ENCODE measurements at places on chromosomes 2 and 18.

DNA sequence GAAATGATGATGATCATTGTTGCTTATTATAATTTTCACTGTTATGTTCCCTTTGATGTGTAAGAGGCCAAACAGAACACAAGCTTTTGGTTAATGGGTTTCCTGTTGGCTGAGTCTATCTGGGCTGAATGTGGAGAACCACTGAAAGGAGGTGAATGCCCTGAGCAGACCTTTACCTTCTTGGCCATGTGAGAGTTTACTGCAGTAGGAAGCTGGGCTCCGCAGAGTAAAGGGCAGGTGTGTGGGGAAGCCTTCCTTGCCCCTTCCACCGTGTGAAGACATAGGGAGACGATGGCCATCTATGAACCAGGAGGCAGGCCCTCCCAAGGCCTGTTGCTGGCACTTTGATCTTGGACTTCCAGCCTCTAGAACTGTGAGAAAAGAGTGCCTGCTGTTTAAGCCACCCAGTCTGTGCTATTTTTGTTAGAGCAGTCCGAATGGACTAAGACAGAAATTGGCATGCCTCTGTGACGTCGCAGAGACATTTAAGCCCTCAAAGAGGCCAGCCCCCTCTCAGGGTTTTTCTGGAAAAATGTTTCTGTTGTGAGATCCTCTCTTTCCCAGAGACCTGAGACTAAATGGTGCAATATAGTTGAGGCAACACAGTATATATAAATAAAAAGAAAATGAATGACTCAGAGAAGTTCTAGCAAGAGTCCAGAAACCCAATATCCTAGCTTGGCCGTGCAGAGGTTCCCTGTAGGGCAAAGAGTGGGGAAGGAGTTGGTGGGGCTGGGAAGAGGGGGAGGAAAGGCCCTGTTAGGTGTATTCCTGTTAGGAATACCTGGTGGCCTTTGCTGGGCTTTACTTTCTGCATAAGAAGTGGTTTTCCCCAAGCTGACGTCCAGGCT is 121.9 kb upstream of the LGALSL start:
- DNase-seq, result no peak

GRCh38 chr18:12315911-12316310 is 7.9 kb downstream of the TUBB6 start:
- no peak for DNase-seq

DNA sequence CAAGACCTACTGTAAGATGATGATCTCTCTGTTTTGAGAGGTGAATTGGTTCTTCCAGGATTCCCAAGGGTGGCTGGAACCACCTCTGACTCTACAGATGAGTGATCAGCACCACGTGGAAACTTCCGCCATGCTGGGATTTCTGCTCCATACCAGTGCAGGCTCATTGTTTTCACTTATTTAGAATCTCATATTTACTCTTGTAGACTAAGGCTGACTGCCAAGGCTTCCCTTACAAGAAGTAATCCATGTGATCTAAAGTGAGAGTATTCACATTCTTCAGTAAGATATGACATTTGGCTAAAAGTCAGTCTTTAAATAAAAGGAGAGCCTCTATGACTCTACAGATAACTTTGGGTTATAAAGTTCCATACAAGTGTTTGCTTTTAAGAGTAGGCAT is 322.9 kb upstream of the RAB12 start:
- DNase-seq, result no peak

DNA sequence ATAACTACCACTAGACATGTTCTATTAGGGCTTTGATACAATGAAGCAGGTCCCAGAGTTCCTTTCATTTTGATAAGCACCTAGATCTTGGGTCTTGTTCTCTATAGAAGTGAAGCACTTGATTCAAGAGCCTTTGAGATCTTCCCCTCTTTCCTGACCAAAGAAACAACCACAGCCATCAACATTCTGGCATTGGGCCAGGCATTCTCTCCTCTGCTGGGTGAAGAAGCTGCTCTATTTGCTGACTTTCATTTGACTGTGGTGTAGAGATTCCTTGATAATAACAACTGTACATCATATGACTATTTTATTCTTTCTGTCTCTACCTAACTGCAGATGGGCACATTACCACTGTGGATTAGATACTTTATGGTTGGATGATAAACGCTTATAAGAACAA is 96.6 kb upstream of the LYPD1 start:
- no peak for DNase-seq

- DNase-seq, result no peak
Observed at GRCh38 chr18:60018618-60019462, 119.0 kb downstream of the PMAIP1 start.

- DNase-seq, result no peak
Observed at GRCh38 chr18:50788284-50788683, 31.5 kb downstream of the MRO start.

GRCh38 chr2:42084231-42084671 is 36.4 kb downstream of the PKDCC start:
- DNase-seq, result no peak

- no peak for DNase-seq
Observed at GRCh38 chr2:183284606-183285005, 160.4 kb downstream of the NUP35 start.

- no peak for DNase-seq
Observed at GRCh38 chr2:54212456-54212855, 43.6 kb downstream of the TSPYL6 start.

DNA sequence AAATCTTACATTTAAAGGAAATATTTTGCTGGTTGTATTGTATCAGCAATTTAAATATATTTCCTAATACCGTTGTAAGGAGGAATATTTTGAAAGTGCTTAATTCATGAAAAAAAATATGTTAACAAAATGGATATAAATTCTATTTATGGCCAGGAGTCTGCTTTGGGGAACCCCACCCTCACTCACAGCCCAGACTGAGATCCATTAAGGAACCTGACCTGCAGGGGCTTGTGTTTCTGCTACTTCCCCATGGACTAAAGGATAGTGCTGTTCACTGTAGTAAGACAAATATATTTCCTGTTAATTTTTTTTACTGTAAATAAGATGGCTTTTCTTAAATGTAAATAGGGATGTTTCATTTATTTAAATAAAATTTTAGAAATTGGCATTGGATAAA is 221.9 kb upstream of the COL3A1 start:
- no peak for DNase-seq

- DNase-seq, result no peak
Observed at GRCh38 chr2:20643060-20643459, 7.8 kb downstream of the HS1BP3 start.

- DNase-seq, result no peak
Observed at GRCh38 chr2:111522231-111522768, 361.7 kb downstream of the ANAPC1 start.

DNA sequence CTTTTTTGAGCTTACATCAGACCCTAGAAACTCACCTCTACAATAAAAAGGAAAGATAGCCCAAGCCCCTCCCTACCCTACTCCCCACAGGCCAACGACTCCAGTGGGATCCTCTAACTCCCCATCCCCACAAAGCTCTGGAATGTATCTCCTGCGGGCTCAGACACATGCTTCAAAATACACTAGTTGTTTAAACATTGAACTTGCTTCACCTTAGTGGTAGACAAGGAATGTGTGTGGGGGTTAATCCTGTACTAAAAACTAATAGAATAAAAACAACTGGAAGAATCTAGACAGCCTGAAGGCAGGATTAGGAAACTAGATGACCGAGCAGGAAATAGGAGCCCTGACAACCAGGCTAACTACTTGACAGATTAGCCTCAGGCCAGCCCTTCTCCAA is 211.5 kb downstream of the SUCLG1 start:
- DNase-seq, result no peak

DNA sequence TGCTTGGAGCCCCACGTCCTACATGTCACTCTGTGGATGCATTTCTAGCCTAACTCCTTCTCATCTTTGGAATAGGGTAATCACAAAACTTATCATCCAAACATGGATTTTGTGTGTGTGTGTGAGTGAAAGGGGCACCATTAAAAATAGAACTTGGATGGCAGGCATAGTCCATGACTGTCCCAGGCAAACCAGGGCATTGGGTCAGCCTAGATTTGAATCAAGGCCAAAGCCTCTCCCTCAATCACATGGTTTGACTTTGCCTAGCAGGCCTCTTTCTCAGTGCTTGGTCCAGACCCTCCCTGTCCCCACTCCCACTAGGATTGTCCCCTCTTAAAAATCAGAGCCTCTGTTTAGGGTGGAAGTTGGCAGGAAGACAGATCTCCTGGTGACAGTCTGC is 67.4 kb upstream of the BCL2L11 start:
- no peak for DNase-seq

DNA sequence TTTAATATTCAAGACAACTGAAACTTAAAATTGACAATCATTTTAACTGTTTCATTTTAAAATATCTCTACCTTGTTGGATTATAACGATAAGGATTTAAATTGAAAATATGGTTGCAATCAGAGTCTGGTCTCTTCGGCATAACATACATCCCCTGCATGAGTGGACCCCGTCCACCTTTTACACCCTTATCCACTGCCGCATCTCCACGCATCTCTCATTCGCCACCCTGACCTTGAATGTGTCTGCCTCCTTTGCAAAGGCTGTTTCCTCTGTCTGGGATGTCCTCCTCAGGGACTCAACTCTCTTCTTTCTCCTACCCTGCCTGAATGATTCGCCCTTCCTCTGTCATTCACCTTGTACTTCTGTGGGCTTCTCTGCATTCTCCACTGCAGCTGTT is 87.6 kb downstream of the SPATS2L start:
- no peak for DNase-seq

GRCh38 chr2:48965204-48965603 is 189.1 kb downstream of the FSHR start:
- DNase-seq, result no peak

- DNase-seq, result no peak
Observed at GRCh38 chr2:71940695-71941094, 207.0 kb downstream of the CYP26B1 start.

- no peak for DNase-seq
Observed at GRCh38 chr2:16625759-16626158, 39.9 kb downstream of the CYRIA start.

GRCh38 chr18:77201506-77201905 is 48.1 kb upstream of the GALR1 start:
- DNase-seq, result no peak

DNA sequence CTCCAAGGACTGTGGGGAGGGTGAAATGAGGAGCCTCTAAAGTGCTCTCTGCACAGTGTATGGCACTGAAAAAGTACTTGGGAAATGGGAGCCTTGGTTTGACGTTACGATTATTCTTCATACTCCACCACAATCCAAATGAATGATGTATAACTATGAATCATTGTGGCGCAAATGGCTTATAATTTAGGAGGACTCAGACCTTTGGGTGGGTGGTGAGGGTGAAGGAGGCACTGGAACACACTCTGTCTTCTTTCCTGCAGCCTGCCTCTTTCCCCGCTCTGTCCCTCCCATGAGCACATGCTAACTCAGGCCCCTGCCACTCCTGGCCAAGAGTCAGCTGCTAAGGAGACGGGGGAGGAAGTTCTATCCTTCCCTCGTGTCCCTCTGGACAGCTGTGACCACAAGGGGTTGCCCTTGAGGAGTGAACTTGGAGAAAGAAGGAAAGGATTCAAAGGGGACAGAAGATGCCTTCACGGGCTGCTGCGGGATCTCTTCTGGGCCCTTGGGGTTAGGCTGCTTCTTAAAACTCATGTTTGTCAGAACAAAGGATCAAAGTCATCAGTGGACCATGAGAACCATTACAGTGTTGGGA is 36.5 kb downstream of the POLR1A start:
- DNase-seq, result no peak

- no peak for DNase-seq
Observed at GRCh38 chr2:238418196-238418998, 8.3 kb upstream of the ASB1 start.

DNA sequence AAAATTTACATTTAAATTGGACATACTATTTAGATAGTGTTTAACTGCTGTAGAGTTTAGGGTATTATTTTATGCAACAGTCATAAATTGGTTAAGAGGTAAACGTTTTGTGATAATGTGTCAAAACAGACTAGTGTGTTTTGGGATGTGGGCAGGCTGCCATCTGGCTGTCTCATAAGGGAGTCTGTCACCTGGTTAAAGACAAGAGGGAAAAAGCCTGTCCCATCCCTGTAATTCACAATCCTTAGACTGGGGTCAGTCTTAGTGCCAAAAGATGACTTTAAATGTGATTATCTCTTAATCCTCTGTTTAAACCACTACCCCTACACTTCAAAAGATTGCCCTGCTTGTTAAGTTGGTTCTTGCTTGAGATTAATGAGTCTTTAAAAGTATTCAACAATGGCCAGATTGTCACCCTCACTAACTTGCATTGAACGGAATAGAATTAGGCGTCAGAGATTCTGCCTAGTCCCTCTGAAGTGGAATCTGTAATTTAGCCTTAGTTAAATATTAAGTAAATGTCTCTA is 59.2 kb downstream of the SGPP2 start:
- no peak for DNase-seq

- DNase-seq, result no peak
Observed at GRCh38 chr2:221156062-221156734, 415.9 kb downstream of the EPHA4 start.

- no peak for DNase-seq
Observed at GRCh38 chr2:180647621-180648020, 332.8 kb upstream of the UBE2E3 start.

GRCh38 chr18:13539050-13539449 is 187.3 kb downstream of the FAM210A start:
- peak; percentile 33 for DNase-seq

GRCh38 chr2:225691711-225692110 is 292.2 kb downstream of the NYAP2 start:
- no peak for DNase-seq

- no peak for DNase-seq
Observed at GRCh38 chr2:12931186-12931844, 214.6 kb downstream of the TRIB2 start.

- DNase-seq, result no peak
Observed at GRCh38 chr2:161898633-161899032, 175.4 kb downstream of the DPP4 start.

DNA sequence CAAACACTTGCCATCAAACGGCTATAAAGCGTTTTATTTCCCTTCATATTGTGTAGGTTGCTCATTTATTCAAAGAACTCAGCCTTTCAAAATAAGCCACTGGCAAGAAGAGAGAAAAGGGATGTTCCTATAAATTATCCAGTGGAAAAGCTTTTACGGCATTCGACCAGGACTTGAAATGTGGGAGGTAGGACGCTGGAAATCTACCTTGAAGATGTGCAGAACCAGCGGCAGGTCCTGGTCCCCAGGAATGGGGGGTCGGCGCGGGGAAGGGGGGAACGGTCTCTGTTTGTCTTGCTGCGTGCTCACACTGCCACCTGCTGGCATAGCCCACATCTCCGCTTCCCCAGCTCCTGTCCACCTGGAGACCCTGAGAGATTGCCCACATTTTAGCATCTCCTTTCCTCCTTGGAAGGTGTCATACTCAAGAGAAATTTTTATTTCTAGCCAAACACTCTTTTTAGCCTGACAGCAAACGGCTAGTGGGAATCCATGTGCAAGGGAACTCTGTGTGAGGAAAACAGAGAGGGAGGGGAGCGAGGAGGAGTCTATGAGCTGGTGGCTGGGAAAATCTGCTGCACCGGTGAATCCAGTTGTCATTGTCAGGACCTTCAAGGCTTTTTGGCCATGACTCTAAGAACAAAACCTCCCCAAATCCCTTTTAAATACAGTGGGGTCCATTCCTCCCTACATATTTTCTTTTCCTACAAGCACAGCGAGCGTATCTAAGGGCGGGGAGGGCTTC is 349.0 kb upstream of the PKDCC start:
- no peak for DNase-seq

Measured in activated CD8-positive, alpha-beta memory T cell treated with anti-CD3 and anti-CD28 coated beads, Interleukin-2, amount 50 U/mL, for 4 hours (primary cell).